ACHN (cell line): ENCODE measurements at places on chromosomes 12 and 14.

GRCh38 chr12:123069436-123070266, 81.2 kb downstream of the PITPNM2 start:
- DNase-seq, result no peak

- DNase-seq, result peak; percentile 50
Measured at GRCh38 chr12:62347922-62348650, 87.9 kb downstream of the USP15 start.

- DNase-seq, result no peak
Measured at GRCh38 chr12:131986361-131986760, 36.6 kb downstream of the EP400 start.

GRCh38 chr12:71780237-71780822, 25.7 kb downstream of the RAB21 start:
- DNase-seq, result peak; percentile 72

DNA sequence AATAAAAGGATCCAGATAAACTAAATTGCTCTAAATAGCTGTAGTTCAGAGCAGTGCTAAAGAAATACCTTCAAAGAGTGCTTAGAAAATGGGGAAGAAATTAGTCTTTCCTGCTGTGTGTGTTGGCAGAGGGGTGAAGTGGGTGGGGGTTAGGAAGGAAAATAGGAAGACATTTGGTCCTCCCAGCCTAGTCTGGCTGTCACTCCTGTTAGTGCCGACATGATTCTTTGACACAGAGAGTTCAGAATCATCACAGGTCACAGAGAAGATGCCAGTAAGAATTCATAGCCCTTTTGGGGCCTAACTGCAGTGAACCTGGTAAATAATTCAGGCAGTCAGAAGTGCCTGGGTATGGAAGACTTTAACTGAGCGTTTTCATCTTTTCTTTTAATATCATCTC, 74.8 kb downstream of the FLRT2 start:
- no peak for DNase-seq

DNA sequence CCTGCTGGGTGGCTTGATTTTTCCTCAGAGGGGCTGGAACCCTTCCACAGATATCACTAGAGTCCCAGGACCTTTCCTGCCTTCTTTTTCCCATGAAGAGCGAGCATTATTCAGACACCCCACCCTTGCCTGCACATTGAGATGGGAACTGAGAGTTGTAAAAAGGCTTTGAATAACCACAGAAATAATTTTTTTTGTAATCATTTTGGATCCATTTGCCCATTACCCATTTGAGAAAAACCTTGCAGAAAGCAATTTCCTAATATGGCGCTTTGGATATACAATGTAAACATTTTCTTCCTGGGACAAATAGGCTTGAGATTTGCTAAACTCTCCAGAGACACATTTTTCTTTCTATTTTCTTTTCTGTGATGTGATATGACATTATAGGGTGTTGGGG, 250.6 kb downstream of the MSRB3 start:
- no peak for DNase-seq

GRCh38 chr14:93962701-93963601, 13.4 kb downstream of the ASB2 start:
- no peak for DNase-seq

GRCh38 chr12:52613384-52614030, 4.9 kb downstream of the KRT73 start:
- no peak for DNase-seq

DNA sequence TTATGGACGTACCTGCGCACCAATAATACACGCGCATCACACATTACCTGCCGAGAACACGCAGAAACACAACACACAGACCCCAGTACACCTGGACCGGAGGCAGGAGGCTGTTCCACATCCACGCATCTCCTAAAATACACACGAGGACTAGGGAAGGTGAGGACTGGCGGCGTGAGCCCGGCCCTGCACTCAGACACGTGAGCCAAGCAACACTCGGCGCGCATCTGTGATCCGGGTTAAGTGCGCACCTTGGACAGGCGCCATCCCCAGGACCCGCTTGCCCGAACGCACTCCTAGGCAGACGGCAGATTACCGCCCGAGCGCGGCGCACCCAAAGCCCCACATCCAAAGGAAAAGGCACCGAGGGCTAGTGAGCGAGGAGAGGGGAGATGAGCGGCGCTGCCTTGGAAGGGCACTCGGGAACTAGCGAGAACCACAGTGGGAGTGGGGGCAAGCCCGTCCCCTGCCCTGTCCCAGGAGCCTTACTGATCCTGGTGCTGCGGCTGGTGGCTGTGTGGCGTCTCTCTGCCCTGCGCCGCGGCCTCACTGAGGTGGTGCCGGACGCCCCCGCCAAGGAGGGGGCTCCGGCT, 417 bp downstream of the GLS2 start:
- peak; percentile 52 for DNase-seq

- no peak for DNase-seq
Measured at GRCh38 chr12:31887109-31887811, 72.0 kb upstream of the RESF1 start.

- DNase-seq, result peak; percentile 60
Measured at GRCh38 chr12:40907115-40907527, 214.9 kb downstream of the CNTN1 start.

DNA sequence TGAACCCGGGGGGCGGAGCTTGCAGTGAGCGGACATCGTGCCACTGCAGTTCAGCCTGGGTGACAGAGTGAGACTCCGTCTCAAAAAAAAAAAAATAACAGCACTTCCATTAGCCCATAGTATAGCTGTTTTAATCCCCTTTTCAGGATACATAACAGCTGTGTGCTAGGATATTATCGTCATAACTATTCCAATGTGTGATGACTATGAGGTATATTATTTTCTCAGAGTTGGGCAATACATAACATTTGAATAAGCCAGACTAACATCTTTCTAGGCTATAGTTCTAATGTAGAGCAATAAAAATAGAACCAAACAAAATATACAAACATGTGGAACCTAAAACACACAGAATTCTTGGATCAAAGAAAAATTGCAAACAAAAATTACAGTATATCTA, 57.1 kb downstream of the MARK3 start:
- DNase-seq, result no peak

DNA sequence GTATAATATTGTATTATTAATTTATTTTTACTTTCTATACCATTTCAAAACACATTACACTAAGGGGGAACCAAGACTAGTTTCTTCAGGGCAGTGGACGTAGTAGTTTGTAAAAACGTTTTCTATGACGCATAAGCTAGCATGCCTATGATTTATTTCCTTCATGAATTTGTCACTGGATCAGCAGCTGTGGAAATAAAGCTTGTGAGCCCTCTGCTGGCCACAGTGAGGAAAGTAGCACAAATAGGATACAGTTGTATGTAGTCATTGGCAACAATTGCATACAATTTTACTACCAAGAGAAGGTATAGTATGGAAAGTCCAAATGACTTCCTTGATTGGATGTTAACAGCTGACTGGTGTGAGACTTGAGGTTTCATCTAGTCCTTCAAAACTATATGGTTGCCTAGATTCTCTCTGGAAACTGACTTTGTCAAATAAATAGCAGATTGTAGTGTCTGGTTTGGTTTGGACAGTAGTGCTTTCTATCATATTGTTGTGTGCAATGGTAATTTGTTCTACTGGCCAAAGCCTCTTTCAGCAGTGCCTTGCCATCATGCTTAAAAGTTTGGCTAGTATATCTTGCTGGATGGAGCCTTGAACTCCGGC, 24.3 kb upstream of the PLEKHD1 start:
- DNase-seq, result peak; percentile 82

GRCh38 chr14:97380539-97380941, 583.4 kb downstream of the VRK1 start:
- DNase-seq, result no peak

GRCh38 chr12:111444314-111444924, 38.7 kb downstream of the SH2B3 start:
- no peak for DNase-seq

DNA sequence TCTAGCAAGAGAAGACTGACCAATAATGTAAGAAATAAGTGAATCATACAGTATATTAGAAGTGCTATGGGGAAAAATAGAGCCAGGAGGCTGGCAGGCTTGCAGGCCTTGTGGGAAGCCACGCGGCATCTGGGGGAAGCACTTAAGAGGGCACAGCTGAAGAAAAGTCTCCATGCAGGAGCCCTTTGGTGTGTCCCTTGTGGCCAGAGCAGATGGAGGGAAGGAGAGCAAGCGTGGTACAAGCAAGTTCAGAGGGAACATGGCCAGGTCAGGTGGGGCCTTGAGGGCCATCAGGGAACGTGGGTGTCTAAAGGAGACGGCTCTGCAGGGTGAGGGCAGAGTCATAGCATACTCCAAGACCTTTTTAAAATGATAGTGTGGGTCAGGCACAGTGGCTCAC, 51.7 kb downstream of the LRRC74A start:
- no peak for DNase-seq

GRCh38 chr12:56978397-56979138, 21.2 kb upstream of the RDH16 start:
- DNase-seq, result no peak

DNA sequence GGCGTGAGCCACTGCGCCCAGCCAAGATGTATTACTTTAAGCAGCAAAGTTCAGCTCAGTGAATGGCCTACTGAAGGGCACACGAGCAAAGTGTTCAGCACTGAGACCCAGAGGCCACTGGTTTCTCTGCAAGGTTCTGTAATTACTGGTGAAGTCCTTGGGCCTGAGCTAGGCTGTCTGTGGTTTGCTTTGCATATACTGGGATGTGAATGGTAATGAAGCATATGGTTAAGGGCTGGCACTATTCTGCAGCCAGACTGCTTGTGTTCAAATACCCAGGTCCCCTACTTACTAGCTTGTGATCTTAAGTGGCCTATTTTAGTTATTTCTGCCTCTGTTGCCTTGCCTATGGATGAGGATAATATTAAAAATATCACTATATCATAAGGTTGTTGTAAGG, 72.0 kb downstream of the LLPH start:
- DNase-seq, result no peak

- no peak for DNase-seq
Measured at GRCh38 chr14:52789118-52789517, 2.3 kb downstream of the GNPNAT1 start.

GRCh38 chr12:85606455-85606854, 229.8 kb downstream of the RASSF9 start:
- no peak for DNase-seq
